ENCODE measurements at places on chromosomes 7 and 10. TPM values are rescaled to one million over a fixed set of nuclear protein-coding genes. Genes with fewer than 3 reads are reported as not detected.
A peak's percentile ranks its signal among the peaks of the same experiment; 100 is the strongest.

GRCh38 chr7:92832534-92833023 lies 3.8 kb downstream of the CDK6 start:
- peaks cover 15% of the 10 kb centered on the region for H3K36me3 ChIP-seq
- peak overlapping the region; percentile 80 for H3K4me3 ChIP-seq
- no peak for DNase-seq
- H3K4me1 ChIP-seq: peaks cover 32% of the 10 kb centered on the region
- peaks cover 19% of the 10 kb centered on the region for H3K27me3 ChIP-seq

DNA sequence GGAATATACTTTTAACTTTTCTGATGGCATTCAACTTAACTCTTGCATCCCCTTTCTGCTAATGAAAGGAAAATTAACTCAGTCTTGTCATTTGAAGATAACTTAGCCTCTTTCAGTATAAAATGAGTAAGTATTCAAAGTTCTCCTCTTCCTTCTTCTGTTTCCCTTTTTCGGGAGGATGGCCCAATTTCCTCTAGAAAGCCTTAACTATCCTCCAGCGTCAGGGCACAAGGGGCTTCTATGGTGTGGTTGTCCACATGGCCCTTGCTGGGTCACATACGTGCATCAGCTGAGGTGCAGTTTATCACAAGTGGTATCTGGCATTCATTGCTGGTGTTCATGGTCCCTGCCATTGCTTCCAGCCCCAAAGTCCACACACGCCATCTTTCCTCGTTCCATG lies 17.8 kb upstream of the GSAP start:
- no peak for DNase-seq
- no peak overlapping the region for H3K27ac ChIP-seq
- H3K4me1 ChIP-seq: peaks cover 31% of the 10 kb centered on the region
- H3K4me3 ChIP-seq: no peak overlapping the region
- no peaks in the 10 kb centered on the region for H3K36me3 ChIP-seq

The FGF8 gene
- total RNA-seq: 1.1 TPM

The ACTL6B gene
- total RNA-seq: not detected

The CHN2 gene
- 3.4 TPM for total RNA-seq

GRCh38 chr10:119917777-119918176 lies 25.2 kb downstream of the SEC23IP start:
- DNase-seq: no peak
- H3K4me3 ChIP-seq: no peak overlapping the region
- peaks cover 20% of the 10 kb centered on the region for H3K36me3 ChIP-seq

The SLIT1 gene
- 0.54 TPM for total RNA-seq

DNA sequence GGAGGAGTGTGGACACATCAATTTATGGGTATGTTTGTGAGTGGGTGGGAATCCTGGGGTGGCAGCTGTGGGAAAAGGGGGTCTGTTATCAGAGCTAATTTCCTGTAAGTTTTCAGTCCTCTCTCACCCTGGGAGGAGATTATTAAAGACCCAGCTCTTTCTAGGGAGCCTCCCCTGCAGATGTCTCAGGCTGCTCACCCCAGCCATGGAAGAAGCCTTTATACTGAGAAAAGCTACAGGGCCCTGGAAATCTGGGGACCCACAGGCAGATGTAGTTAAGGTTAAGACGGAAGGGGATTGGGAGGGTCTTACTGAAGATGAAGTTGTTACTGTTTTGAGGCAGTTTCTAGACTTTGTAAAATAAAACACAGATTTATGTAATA lies 4.6 kb downstream of the ZNF680 start:
- H3K36me3 ChIP-seq: peaks cover 27% of the 10 kb centered on the region
- H3K27me3 ChIP-seq: peaks cover 3% of the 10 kb centered on the region
- no peak for DNase-seq
- no peak overlapping the region for H3K27ac ChIP-seq
- no peak overlapping the region for H3K4me3 ChIP-seq

GRCh38 chr7:13991791-13992595 lies 2.5 kb upstream of the ETV1 start:
- no peak overlapping the region for H3K4me3 ChIP-seq
- H3K27me3 ChIP-seq: peaks cover 1% of the 10 kb centered on the region
- no peaks in the 10 kb centered on the region for H3K4me1 ChIP-seq
- no peak for DNase-seq
- no peaks in the 10 kb centered on the region for H3K36me3 ChIP-seq

The EN2 gene
- total RNA-seq: 2.1 TPM

GRCh38 chr7:75565132-75565837 lies 73.2 kb downstream of the SPDYE5 start:
- DNase-seq: no peak
- no peak overlapping the region for H3K4me3 ChIP-seq
- H3K36me3 ChIP-seq: peaks cover 32% of the 10 kb centered on the region
- H3K27me3 ChIP-seq: peaks cover 1% of the 10 kb centered on the region
- H3K4me1 ChIP-seq: no peaks in the 10 kb centered on the region

The CYP3A7 gene
- 0.18 TPM for total RNA-seq

DNA sequence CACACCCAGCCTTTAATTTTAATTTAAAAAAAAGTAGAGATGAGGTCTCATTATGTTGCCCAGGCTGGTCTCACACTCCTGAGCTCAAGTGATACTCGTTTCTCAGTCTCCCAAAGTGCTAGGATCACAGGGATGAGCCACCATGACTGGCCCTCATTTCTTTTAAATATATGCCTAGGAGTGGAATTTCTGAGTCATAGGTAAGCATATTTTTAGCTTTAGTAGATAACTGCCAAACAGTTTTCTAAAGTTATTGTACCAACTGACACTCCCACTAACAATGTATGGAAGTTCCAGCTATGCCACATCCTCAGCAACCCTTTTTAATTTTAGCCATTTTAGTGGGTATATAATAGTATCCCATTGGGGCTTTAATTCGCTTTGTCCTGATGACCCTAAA lies 13.8 kb upstream of the PPIF start:
- H3K27ac ChIP-seq: no peak overlapping the region
- H3K36me3 ChIP-seq: peaks cover 7% of the 10 kb centered on the region
- peaks cover 4% of the 10 kb centered on the region for H3K27me3 ChIP-seq
- no peak overlapping the region for H3K4me3 ChIP-seq
- DNase-seq: no peak

DNA sequence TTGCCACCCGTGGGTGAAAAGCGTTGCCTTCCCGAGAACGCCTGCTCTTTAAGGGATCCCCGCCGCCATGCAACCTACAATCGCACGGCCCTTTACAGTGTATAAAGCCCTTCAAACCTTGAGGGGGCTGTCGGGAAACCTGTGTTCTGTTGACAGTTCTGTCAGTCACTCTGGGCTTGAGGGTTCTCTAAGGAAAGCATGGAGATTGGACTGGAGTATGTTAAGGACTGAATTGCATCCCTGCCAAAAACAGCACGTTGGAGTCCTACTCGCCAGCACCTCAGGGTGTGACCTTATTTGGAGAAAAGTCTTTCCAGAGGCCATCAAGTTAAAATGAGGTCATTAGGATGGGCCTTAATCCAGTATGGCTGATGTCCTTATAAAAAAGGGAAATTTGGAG lies 70.6 kb downstream of the PFKFB3 start:
- H3K36me3 ChIP-seq: no peaks in the 10 kb centered on the region
- H3K4me1 ChIP-seq: peaks cover 18% of the 10 kb centered on the region
- no peak overlapping the region for H3K4me3 ChIP-seq
- H3K27ac ChIP-seq: no peak overlapping the region
- peaks cover 2% of the 10 kb centered on the region for H3K27me3 ChIP-seq

- H3K4me3 ChIP-seq: no peak overlapping the region
- H3K27ac ChIP-seq: no peak overlapping the region
- no peaks in the 10 kb centered on the region for H3K4me1 ChIP-seq
- no peak for DNase-seq
These were observed 66.3 kb downstream of the KMT2C start for GRCh38 chr7:152369518-152369917.

All from endothelial cell (in vitro differentiated cells).